ENCODE measurements at places on chromosomes 16 and 17. TPM values are rescaled to one million over a fixed set of nuclear protein-coding genes. Genes with fewer than 3 reads are reported as not detected.

KCNG4 gene
- 0.05 TPM for polyA plus RNA-seq

KAT7 gene
- polyA plus RNA-seq: 44.1 TPM

CACNA1H gene
- polyA plus RNA-seq: 4.7 TPM

FOXN1 gene
- 0.19 TPM for polyA plus RNA-seq

CIBAR2 gene
- polyA plus RNA-seq: 1.3 TPM

C17orf113 gene
- 5.0 TPM for polyA plus RNA-seq

CLEC19A gene
- polyA plus RNA-seq: not detected
